Activated CD8-positive, alpha-beta memory T cell treated with anti-CD3 and anti-CD28 coated beads for 4 hours (primary cell): ENCODE measurements at places on chromosomes 12 and 14.

GRCh38 chr12:80192087-80192486 lies 92.8 kb downstream of the OTOGL start:
- DNase-seq, result no peak

DNA sequence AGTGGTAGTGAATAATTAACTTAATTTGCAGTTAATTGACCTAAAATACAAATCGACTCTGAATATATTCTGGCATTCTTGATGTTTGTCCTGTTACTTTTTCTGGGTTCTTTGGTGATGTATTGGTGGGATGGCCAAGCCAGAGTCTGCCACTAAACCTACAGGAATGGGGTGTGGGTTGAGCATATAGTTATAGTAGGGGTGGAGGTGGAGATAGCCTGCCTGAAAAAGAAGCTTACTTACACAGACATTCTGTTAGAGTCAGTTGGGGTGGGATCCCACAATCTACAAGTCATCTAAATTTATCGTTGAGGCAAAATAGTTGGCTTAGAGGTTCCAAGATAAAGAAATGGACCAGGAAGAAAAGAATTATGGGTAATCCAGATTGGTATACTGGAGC lies 787.7 kb downstream of the TMTC2 start:
- DNase-seq, result no peak

DNA sequence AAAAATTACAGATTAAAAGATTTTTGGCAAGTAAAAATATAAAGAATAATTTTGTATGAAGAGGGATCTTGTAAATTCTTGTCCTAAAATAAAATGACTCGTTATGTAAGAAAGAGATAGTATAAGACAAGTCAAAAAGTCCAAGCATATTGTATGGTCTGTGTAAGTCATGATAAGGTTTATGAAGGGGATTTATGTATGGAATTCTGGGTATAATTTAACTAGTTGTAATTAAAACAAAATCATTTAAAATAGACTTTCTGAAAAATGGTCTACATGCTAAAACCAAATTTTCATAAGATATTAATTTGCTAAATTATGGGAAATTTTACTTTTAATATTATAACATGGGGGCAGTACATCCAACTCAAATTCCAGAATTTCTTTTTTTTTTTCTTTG lies 17.6 kb upstream of the PEX5 start:
- DNase-seq, result no peak

- no peak for DNase-seq
Measured at GRCh38 chr14:68877993-68878575, 85.2 kb upstream of the ZFP36L1 start.

DNA sequence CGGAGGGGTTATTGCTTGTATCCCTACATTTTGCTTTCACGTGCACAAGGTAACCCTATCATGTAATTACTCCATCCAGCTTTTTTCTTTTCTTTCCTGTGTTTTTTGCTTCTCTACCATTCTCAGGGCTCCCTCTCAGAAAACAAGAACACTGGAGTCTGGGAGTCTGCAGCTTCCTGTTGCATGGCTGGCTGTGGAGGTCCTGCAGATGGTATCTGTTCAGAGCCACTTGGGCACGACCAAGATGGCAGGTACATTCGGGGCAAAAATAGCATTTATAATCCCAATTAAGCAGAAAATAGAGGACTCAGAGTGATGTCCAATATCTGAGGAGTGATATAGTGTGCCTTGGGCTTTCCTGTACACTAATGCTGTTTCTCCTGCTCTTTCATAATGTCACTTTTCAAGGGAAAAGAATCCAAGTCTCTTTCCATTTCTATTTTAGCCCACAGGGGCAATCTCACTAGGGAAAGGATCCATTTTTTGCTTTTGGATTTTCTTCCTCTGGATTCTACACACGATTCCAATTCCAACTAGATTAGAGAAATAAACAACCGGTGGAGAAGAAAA lies 3.2 kb upstream of the NUMB start:
- DNase-seq, result no peak

- DNase-seq, result no peak
Measured at GRCh38 chr14:44699391-44699790, 192.3 kb upstream of the FSCB start.

DNA sequence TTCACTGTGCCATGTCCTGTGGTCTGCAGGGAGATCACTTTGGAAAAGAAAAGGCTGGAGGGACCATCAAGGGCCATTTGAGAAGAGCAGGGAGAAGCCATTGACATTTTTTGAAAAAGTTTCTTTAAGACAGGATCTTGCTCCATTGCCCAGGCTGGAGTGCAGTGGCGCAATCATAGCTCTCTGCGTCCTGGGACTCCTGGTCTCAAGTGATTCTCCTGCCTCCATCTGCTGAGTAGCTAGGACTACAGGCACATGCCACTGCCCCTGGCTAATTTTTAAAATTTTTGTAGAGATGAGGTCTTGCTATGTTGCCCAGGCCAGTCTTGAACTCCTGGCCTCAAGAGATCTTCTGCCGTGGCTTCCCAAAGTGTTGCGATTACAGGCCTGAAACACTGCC lies 32.3 kb downstream of the PTHLH start:
- DNase-seq, result no peak

- no peak for DNase-seq
Measured at GRCh38 chr12:27968972-27969623, 3.4 kb downstream of the PTHLH start.

DNA sequence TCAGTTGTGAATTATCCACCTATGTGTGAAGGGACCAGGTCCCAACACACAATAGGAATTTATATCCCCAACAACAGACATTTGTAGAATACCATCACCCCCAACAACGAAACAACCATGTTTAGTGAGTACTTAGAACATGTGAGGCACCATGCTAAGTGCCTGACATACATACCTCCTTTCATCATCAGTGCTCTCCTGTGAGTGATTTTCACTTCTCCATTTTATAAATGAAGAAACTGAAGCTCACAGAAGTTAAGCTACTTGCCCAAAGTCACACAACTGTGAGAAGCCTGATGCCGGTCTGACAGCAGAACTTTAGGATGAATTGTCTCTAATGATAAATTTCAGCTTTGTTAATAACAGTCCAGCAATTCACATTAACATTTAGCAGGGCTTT lies 35.4 kb downstream of the SPTB start:
- DNase-seq, result no peak

GRCh38 chr12:15289192-15289591 lies 33.1 kb upstream of the PTPRO start:
- no peak for DNase-seq

DNA sequence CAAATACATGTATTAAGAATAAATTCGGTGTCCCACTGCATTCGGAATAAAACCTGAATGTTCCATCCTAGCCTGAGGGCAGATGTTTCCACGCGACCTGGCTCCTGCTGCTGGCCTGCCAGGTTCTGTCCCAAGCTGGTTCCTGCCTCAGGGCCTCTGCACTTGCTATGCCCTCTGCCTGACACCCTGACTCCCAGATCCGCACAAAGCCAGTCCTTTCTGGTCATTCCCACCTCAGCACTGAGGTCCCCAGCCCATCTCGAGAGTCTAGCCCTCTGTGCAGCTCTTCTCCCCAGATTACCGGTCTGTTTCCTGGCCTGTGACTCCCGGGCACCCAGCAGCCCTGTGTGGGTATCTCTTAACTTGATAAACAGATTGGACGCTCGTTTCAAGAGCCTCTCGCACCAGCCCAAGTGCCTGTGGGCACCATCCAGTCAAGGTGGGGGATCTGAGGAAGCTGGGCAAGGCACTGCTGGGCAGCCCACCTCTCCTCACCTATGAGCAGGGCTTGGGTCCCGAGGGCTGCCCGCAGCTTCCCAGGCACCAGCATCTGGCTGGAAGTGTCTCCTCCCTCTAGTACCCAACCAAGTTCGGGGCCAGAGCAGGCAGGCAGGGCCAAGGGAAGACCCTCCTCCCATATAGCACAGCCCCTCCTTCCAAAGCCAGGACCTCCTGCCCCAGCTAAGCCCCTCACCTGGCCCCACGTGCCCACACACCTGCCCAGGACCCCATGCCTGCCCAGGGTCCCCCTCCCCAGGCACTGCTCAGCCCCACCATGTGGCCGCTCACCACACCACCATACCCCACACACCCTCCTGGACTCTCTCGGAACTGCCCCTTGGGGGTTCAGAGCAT lies 132.2 kb downstream of the NCOR2 start:
- no peak for DNase-seq

DNA sequence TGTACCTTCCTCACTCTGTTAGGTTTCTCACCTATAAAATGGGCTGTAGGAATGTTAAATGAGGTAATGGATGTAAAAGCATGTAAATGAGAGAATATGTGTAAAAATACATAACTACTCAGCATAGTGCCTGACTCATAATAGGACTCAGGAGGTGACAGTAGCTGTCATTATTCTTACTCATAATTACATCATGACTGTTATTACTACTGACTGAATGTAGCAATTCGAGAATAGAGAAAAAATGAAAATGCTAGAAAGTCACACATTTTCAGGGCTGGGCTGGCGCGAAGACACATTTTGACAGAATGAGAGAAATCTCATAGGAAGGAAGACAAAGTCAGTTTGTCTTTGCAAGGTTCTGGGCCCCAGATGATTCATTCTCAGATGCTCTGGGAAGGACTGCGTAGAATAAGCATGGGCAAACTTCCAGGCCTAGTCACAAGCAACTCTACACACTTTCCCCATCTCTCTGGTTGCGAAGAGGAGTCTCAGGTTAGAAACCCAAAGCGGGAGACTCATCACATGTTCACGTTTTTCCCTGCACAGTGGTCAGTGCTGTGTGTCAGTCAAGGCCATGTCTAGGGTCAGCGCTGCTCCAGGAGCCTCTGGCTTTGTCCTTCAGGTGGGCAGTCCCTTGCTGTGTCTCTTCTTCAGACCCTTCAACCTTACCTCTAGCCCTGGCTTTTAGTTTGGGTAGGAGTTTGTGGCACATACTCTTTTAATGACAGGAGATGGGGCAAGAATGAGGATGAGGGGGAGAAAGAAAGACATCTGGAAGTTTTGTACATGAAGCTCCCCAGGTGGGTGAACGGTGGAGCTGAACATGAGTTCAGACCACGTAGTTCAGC lies 8.4 kb downstream of the GPRC5A start:
- DNase-seq, result no peak

DNA sequence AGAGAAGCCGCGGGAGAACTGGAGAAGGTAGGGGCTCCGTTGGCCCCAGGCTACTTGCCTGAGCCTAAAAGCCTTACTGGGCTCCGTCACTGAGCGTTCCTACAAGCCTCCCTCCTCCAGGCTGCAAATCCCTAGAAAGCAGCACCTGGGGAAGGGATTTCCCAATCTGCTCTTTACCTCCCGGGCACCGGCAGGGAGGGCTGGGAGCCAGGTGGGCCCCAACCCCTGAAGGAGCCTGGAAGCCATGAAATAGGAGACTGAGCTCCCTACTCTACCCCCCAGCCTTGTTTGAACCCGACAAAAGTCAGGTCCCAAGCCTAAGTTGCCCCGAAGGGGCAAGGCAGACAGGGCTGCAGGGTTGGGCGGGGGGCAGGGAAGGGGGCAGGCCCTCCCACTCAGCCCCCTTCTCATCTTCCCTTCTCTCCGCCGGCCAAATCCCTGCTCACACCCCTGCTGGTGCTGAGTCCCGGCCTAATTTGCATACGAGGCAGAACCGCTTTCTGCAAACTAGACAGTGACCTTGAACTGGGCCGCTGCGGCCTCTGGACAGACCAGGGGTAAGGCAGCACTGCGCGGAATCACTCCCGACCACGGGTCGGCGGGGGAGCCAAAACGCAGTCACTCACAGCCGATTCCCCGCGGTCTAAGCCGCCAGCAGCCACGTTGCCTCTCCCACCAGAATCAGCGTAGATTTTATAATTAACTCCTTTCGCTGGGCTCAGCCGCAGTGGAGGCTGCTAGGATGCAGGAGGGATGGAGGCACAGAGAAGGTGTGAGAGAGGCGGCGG lies 3.7 kb upstream of the HOXC12 start:
- DNase-seq, result no peak

DNA sequence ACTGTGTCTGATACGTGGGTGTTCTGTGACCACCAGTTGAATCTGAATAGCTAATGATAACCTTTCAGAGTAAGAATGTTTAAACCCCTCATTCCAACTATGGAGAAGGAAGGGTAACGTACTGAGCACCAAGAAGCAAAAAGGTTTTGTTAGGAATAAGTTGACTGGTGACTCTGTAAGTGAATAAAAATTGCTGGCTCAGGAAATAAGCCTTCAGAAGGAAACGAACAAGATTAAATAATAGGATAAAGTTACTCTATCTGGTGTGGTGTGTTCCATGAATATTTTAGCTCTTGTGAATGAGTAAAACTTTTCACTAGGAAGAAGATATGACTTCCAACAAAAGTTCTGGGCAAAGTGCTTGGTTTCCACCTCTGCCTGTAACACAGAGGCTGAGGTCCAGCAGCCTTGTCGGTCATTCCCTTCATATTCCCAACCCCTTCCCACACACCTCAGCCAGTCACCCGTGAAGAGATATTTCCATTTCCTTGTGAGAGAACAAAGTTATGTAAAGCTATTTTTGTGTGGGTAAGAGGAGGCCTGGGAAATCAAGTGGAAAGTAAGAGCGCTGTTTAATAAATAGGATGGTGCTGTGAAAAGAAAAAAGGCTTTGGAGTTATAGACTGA lies 47.1 kb downstream of the ARF6 start:
- DNase-seq, result no peak

GRCh38 chr14:64979336-64980074 lies 7.2 kb upstream of the FNTB start:
- DNase-seq, result no peak

GRCh38 chr12:24664161-24664880 lies 284.6 kb downstream of the BCAT1 start:
- DNase-seq, result no peak

DNA sequence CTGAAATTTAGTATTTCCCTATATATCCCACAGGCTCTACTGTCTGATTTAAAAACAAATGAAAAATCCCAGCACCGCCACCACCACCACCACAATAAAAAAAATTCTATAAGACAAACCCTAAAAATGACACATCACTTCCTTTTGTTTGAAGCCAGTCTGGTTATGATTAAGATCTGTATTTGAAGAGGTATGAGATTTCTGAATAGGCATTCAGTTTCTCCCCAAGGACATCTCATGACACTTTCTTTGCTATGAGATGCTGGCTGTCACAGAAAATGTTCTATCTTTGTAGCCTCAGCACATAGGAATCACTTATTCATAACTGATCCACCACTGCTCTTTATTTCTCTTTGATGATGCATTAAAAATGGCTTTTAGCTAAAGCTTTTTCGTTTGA lies 1071.0 kb downstream of the SLC6A15 start:
- no peak for DNase-seq

GRCh38 chr12:10220398-10221077 lies 7.9 kb downstream of the GABARAPL1 start:
- no peak for DNase-seq

DNA sequence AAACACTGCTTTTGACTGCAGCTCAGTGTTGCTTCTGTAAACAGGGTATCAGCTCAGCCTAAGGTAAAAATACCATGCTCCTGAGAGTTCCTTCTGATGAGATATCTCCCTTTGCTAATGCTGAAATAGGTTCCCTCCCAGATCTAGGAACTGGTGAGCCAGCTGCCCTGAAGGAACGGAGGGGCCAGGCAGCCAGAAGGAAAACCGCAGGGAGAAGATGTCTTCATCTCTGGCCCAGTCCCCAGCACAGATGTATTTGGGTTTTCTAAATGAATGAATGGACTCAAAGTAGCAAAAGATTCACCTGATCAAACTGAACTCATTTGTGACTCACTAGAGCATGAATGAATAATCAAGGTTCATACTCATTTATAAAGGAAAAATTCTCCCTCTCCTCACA lies 247.8 kb downstream of the MSRB3 start:
- no peak for DNase-seq

GRCh38 chr14:32720927-32721326 lies 217.8 kb upstream of the NPAS3 start:
- no peak for DNase-seq

- DNase-seq, result no peak
Measured at GRCh38 chr12:10454531-10454930, 1.4 kb upstream of the KLRC1 start.

- no peak for DNase-seq
Measured at GRCh38 chr12:2341871-2342270, 289.1 kb downstream of the CACNA1C start.

GRCh38 chr14:61644834-61645233 lies 50.5 kb upstream of the HIF1A start:
- DNase-seq, result no peak
